ENCODE measurements at places on chromosomes 12 and 14.

- no peak for DNase-seq
Observed at GRCh38 chr12:113347107-113347506, 11.3 kb upstream of the PLBD2 start.

- DNase-seq, result no peak
Observed at GRCh38 chr12:49368240-49368600, 958 bp downstream of the SPATS2 start.

- no peak for DNase-seq
Observed at GRCh38 chr14:91477388-91477787, 32.7 kb downstream of the PPP4R3A start.

DNA sequence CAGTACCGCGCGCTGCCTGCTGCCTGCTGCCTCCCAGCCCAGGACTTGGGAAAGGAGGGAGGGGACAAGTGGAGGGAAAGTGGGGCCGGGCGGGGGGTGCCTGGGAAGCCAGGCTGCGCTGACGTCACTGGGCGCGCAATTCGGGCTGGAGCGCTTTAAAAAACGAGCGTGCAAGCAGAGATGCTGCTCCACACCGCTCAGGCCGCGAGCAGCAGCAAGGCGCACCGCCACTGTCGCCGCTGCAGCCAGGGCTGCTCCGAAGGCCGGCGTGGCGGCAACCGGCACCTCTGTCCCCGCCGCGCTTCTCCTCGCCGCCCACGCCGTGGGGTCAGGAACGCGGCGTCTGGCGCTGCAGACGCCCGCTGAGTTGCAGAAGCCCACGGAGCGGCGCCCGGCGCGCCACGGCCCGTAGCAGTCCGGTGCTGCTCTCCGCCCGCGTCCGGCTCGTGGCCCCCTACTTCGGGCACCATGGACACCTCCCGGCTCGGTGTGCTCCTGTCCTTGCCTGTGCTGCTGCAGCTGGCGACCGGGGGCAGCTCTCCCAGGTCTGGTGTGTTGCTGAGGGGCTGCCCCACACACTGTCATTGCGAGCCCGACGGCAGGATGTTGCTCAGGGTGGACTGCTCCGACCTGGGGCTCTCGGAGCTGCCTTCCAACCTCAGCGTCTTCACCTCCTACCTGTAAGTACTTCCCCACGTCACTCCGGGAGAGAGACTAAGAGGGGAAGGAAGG lies at the start of gene LGR5:
Gene LGR5 (plus strand): TSS at position 186 of the 732 bp plus-strand sequence. CDS start 283 bp downstream, at position 469.
- no peak for DNase-seq

DNA sequence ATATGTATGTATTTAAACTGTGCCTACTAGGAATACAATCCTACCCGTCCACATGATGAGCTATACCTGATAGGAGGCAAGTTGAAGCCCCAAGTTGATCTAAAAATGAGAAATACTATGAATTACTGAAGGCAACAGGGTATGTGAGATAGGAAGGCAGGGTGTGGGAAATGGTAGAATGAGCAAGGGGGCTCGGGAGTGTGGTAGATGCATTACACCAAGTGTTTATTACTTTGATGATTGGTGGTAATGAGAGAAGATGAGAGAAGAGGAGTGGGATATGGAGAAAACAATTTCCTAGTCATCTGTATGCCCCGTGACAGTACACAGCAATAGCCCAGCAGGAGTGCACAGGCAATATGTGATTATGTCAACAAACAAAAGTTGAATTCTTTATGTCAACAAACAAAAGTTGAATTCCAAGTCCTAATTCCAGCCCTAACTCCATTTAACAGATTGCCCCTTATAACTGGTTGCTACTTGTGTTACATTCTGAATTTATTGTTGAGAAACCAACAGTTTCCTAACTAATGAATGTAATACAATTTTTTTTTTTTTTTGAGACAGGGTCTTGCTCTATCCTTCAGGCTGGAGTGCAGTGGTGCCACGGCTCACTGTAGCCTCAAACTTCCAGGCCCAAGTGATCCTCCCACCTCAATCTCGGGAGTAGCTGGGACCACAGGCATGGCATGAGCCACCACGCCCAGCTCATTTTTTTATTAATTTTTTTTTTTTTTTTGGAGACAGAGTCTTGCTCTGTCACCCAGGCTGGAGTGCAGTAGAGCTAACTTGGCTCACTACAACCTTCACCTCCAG lies 2.5 kb downstream of the LPCAT3 start:
- DNase-seq, result no peak

DNA sequence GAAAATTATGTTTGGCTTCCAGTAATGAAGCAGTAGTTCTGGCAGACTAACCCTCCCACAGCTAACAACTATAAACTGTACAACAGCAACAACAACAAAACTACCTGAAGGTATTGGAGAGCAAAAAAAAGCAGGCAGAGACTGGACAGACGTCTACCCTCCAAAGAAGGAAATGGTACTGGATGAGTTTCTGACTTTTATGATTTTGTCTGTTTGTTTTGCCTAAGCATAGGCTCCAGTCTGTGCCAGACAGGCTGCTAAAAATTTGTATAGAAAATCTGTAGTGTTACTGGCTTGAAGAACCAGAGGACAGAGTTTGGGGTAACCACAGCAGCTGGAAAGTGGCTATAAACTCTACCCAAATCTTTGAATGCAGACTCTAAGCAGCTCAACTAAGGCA lies 131.3 kb downstream of the SLC25A47 start:
- DNase-seq, result no peak

DNA sequence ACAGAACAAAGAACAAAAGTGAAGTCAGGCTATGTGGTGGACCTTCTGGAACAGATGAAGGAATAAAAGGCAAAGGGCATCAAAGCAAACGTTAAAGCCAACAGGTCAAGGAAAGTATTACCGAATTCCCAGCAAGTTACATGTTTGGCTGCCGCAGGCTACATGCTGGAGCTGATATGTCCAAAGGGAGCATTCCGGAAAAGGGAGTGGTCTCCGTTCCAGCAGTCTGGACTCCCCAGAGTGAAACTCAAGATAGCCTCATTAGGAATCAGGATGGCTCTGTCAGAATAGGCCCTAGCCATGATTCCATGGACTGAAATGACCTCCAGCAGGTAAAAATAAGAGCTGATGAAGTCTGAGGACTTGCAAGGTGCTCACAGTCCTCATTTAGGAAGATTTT lies 379.8 kb upstream of the PRICKLE1 start:
- DNase-seq, result no peak

GRCh38 chr12:51642286-51642685 lies 51.3 kb downstream of the SCN8A start:
- no peak for DNase-seq

GRCh38 chr12:52404951-52405350 lies 1.2 kb downstream of the KRT82 start:
- no peak for DNase-seq

GRCh38 chr12:129401572-129401971 lies 502.3 kb downstream of the TMEM132D start:
- no peak for DNase-seq

- DNase-seq, result no peak
Observed at GRCh38 chr12:503111-503761, 43.5 kb downstream of the B4GALNT3 start.

DNA sequence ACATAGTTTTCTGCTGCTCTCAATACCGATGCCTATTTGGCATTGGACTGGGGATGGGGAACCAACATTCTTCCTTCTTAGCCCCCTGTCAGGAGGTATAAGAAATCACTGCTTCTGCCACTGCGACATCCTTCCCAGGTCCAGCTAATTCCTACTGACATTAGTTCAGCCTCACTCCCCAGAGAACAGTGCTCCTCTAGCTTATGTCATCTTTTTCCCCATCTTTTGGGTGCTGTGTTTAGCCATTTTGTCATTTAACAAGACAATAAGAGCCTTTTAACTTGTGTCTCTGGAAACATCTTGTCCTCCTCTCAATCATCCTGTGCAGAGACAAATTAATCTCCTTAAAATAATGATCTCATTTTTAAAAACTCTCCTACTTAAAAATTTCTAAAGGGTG lies 167.0 kb upstream of the PLXNC1 start:
- no peak for DNase-seq
